Suprapubic skin (tissue), 4 donors: ENCODE measurements at places on chromosomes 2 and 18. TPM values are rescaled to one million over a fixed set of nuclear protein-coding genes. Genes with fewer than 3 reads are reported as not detected.

GRCh38 chr2:119230219-119231185 is 6.9 kb downstream of the STEAP3 start:
- no peak for DNase-seq
- no peaks in the 10 kb centered on the region for H3K27me3 ChIP-seq
- peaks cover 5% of the 10 kb centered on the region for H3K4me1 ChIP-seq
- no peak overlapping the region for H3K4me3 ChIP-seq
- no peaks in the 10 kb centered on the region for H3K36me3 ChIP-seq

- no peak overlapping the region for H3K4me3 ChIP-seq
- H3K4me1 ChIP-seq = no peaks in the 10 kb centered on the region
- no peaks in the 10 kb centered on the region for H3K27me3 ChIP-seq
- H3K36me3 ChIP-seq = no peaks in the 10 kb centered on the region
- no peak overlapping the region for H3K27ac ChIP-seq
Measured at GRCh38 chr2:188870289-188870688, 103.9 kb upstream of the COL3A1 start.

GRCh38 chr18:13137670-13138419 is 80.7 kb upstream of the LDLRAD4 start:
- H3K27ac ChIP-seq = peak overlapping the region; percentile 4
- peak overlapping the region; percentile 61 for H3K4me3 ChIP-seq
- no peak for DNase-seq
- H3K27me3 ChIP-seq = peaks cover 8% of the 10 kb centered on the region

DNA sequence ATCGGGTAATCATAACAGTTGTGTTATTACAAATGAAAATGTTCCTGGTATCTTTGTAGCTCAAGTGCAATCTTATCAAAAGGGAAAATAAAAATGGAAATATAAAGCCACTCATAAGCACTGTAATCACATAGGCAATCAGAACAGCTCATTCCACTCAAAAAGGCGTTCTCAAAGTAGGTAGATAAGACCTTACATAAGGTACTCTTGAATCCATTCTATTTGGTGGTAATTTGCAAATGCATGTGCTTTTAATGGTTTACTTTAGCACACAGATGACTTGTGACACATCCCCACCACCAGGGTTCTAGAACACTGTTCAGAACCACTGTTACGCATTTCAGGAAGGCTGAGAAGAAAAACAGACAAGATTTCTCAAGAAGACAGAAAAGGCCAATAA is 86.7 kb upstream of the NARS1 start:
- H3K4me1 ChIP-seq = peaks cover 22% of the 10 kb centered on the region
- DNase-seq = no peak
- no peak overlapping the region for H3K4me3 ChIP-seq
- H3K27ac ChIP-seq = no peak overlapping the region
- H3K27me3 ChIP-seq = no peaks in the 10 kb centered on the region

GRCh38 chr2:21306235-21306634 is 182.5 kb downstream of the TDRD15 start:
- no peaks in the 10 kb centered on the region for H3K27me3 ChIP-seq
- H3K4me3 ChIP-seq = no peak overlapping the region
- no peaks in the 10 kb centered on the region for H3K36me3 ChIP-seq
- DNase-seq = no peak

GRCh38 chr2:36530983-36531354 is 67.0 kb downstream of the FEZ2 start:
- no peak overlapping the region for H3K4me3 ChIP-seq
- no peaks in the 10 kb centered on the region for H3K27me3 ChIP-seq
- DNase-seq = no peak
- H3K27ac ChIP-seq = no peak overlapping the region

DNA sequence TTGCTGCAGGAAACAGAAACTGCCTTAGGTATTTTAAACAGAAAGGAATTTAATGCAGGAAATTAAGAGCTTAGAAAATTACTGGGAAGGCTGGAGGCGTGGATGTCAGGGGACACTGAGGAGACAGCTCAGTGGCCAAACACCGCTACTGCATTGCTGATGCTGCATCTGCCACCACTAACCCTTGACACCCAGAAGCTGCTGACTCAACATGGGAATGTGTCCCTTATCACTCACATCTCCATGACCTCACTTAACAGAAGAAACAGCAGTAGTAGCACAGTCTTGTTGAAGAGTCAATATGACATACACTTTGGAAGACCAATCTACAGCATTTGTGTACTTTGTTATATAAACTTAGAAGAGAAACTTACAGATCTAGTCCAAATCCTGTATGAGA is 906.1 kb downstream of the SLC4A3 start:
- no peaks in the 10 kb centered on the region for H3K4me1 ChIP-seq
- H3K4me3 ChIP-seq = no peak overlapping the region
- no peaks in the 10 kb centered on the region for H3K27me3 ChIP-seq
- H3K27ac ChIP-seq = no peak overlapping the region
- no peak for DNase-seq
- no peaks in the 10 kb centered on the region for H3K36me3 ChIP-seq

DNA sequence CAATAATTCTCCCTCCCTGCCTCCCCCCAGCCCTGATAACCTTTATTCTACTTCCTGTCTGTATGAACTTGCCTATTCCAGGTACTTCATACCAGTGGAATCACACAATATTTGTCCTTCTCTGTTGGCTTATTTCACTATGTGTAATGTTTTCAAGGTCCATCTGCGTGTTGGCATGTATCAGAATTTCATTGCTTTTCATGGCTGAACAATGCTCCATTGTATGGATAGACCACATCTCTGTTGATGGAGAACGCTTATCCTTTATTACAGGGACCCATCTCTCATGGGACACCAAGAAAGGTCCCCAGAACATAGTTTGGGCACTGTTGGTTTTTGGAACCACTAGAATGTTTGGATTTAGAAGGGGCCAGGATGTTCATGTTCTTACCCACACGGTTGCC is 40.2 kb downstream of the ATOH8 start:
- no peak for DNase-seq
- H3K36me3 ChIP-seq = no peaks in the 10 kb centered on the region
- peaks cover 51% of the 10 kb centered on the region for H3K4me1 ChIP-seq
- no peak overlapping the region for H3K27ac ChIP-seq

DNA sequence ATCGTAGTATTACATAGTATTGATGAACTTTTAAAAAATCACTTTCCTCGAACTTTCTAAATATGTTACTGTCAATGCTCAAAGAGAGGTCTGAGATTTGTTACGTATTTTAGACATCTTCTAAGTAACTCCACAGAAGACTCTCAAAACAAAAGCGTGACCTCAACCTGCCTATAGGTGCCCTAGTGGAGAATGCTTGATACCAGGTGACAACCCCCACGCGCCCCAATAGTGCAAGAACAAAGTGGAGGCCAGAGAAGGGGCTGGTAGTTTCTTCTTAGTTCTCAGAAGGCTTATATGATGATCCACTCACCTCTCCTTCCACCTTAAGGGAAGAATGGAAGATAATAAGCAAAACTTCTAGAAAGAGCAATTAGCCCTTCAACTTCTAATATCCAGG is 102.6 kb downstream of the ANKRD44 start:
- DNase-seq = no peak
- peaks cover 9% of the 10 kb centered on the region for H3K4me1 ChIP-seq
- H3K4me3 ChIP-seq = no peak overlapping the region
- peak overlapping the region; percentile 12 for H3K27ac ChIP-seq

DNA sequence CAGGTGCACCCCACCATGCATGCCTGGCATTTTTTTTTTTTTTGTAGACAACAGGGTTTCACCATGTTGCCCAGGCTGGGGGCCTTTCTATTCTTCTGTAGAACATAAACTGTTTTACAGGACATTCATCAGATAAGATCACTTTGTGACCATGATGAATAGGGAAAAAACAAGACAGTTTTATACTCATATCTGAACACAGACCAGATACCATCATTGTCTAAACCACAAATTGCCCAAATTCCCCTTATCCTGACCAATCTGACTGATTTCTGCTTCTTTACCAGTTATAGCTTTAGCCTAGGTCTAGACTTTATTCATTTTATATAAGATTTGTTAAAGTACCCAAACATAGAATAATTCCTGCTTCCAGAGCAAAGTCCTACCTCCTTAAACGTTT is 1699.3 kb upstream of the TMEFF2 start:
- no peak for DNase-seq
- no peaks in the 10 kb centered on the region for H3K36me3 ChIP-seq
- H3K4me3 ChIP-seq = no peak overlapping the region
- no peak overlapping the region for H3K27ac ChIP-seq
- no peaks in the 10 kb centered on the region for H3K27me3 ChIP-seq

DNA sequence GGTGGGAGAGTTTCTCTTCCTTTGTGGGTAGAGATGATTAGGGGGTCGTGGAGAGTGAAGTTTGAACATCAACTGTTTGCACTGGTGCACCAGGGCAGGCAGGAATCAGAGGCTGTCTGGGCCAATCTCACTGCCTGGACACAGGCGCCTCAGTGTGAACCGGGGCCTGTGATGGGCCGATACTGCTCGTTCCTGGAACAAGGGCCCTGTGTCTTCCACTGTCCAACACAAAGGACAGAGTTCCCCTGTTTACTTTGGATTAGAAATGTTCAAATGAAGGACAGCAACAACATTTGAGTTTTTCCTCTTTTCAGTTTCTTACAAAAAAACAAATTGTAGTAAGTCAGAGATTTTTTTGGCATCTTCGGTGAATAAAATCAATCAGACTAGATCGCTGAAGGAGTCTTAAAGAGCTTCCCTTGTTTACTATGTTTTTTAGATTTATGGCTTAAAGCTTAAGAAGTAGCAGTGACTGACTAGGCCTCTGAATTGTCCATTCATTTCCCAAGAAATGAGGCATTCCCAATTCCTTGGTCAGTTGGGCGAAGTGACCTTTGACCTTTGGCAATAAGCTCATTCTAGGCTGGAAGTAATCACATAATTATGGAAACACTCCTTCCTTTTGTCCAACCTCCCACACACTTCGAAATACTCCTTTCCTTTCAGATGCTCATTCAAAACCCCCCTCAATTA is 11.6 kb upstream of the TGFA start:
- DNase-seq = no peak
- peaks cover 10% of the 10 kb centered on the region for H3K4me1 ChIP-seq
- H3K4me3 ChIP-seq = no peak overlapping the region
- no peaks in the 10 kb centered on the region for H3K36me3 ChIP-seq
- no peaks in the 10 kb centered on the region for H3K27me3 ChIP-seq

DNA sequence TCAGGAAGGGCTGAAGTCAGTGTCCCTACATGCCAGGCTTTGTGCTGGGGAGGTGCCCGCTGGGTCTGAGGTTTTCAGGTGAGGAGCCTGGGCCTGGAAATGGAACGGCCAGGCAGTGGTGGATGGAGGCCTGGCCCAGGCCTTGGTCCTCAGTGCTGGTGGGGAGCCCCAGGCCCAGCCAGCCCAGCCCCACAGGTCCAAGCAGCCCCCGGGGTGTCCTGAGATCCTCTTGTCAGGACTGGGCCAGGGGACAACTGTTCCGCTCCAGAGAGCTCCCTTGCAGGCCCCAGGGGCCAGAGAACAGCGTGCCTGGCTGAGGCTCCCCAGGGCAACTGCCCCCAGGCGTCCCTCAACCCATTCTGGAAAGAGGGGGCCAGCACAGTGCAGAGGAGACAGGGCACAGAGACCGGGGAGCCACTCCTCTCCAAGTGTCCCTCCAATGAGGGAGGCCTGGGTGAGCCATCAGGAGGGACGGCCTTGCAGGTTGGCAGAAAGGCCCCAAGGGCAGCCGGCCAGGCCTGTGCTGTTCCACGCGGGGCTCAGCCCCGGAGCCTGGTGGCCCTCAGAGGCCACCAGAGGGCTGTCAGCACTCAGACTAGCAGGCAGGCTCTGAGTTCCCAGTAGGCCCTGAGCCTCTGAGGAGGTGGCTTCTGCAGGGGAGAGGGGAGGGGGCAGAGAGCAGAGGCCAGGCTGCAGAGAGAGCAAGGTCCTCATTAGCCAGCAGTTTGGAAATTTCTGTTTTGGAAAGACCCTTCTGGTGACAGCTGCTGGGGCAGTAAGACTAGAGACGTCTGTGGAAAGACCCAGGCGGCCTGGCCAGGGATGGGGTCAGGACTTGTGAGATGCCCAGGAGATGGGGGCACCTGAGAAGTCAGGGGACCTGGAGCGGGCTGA is 29.4 kb upstream of the SNED1 start:
- H3K27ac ChIP-seq = no peak overlapping the region
- peaks cover 22% of the 10 kb centered on the region for H3K4me1 ChIP-seq
- peak; percentile 69 for DNase-seq

DNA sequence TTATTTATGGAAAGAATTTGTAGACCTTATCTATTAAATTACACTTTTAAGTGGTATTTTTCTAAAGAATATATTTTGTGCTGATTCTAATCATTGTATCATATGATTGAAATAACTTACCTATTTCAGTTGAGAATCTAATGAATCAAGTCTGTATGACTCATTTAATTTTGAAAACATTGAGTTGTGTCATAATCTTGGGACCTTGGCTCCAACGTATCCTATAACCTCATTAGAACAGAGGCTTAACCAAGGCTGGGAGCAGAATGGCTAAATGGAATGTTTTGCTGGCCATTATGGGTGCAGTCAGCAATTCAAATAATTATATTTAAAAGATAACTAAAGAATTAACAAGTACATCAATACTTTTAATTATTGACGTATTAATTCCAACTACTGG is 19.6 kb upstream of the GULP1 start:
- no peaks in the 10 kb centered on the region for H3K4me1 ChIP-seq
- no peaks in the 10 kb centered on the region for H3K27me3 ChIP-seq
- H3K4me3 ChIP-seq = no peak overlapping the region
- DNase-seq = no peak

- H3K4me1 ChIP-seq = peaks cover 10% of the 10 kb centered on the region
- no peaks in the 10 kb centered on the region for H3K27me3 ChIP-seq
- H3K27ac ChIP-seq = no peak overlapping the region
- no peak overlapping the region for H3K4me3 ChIP-seq
- H3K36me3 ChIP-seq = no peaks in the 10 kb centered on the region
Measured at GRCh38 chr2:20411361-20411894, 35.4 kb upstream of the RHOB start.

GRCh38 chr2:237594514-237594871 is 4.0 kb upstream of the RAB17 start:
- H3K4me3 ChIP-seq = no peak overlapping the region
- no peaks in the 10 kb centered on the region for H3K36me3 ChIP-seq
- H3K4me1 ChIP-seq = peaks cover 29% of the 10 kb centered on the region
- no peak overlapping the region for H3K27ac ChIP-seq
- no peak for DNase-seq
- no peaks in the 10 kb centered on the region for H3K27me3 ChIP-seq

- DNase-seq = no peak
- H3K27ac ChIP-seq = no peak overlapping the region
- H3K27me3 ChIP-seq = no peaks in the 10 kb centered on the region
Measured at GRCh38 chr2:171553858-171554257, 31.6 kb downstream of the CYBRD1 start.

GRCh38 chr2:221318376-221319130 is 253.6 kb downstream of the EPHA4 start:
- no peak overlapping the region for H3K4me3 ChIP-seq
- H3K36me3 ChIP-seq = no peaks in the 10 kb centered on the region
- DNase-seq = no peak

- peaks cover 32% of the 10 kb centered on the region for H3K4me1 ChIP-seq
- no peaks in the 10 kb centered on the region for H3K36me3 ChIP-seq
- H3K27me3 ChIP-seq = no peaks in the 10 kb centered on the region
- no peak overlapping the region for H3K4me3 ChIP-seq
Measured at GRCh38 chr2:17815468-17816184, 634 bp upstream of the MSGN1 start.

Gene CIB4
- total RNA-seq = not detected

Gene TRIB2
- total RNA-seq = 29.7 TPM

Gene TEX44
- total RNA-seq = not detected

Gene SOX11
- total RNA-seq = 0.05 TPM

Gene CIDEA
- 32.9 TPM for total RNA-seq

Gene HSPD1
- 121 TPM for total RNA-seq
